ENCODE measurements at places on chromosomes 13 and 19.

DNA sequence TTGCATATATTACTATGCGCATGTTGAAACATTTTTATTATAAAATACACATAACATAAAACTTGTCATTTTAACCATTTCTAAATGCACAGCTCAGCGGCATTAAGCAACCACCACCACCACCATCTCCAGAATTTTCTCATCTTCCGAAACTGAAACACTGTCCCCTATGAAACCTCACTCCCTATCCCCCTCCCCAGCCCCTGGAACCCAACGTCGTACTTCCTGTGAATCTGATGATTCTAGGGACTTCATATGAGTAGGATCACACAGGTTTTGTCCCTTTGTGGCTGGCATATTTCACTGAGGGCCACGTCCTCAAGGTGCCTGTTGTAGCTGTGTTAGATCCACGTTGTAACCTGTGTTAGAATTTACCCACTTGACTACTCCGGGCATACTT lies 716 bp upstream of the MAP2K2 start:
- DNase-seq: no peak

DNA sequence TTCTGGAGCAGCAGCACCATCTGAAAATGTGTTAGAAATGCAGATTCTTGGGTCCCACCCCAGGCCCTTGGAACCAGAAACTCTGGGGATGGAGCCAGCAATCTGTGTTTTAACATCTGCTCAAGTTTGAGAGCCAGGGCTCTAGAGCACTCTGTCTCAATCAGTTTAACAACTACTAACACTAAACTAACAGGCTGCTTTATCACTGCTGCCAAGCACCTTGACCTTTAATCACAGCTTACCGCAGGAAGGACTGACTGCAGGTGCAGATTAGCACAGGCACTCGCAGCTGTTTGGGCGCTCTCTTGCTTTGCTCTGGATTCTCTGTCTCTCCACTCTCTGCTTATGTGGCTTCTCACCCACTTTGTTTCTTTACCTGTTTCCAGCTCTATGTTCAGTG lies 163.5 kb downstream of the MTUS2 start:
- DNase-seq: no peak

GRCh38 chr13:60260440-60260839 lies 96.7 kb upstream of the DIAPH3 start:
- peak; percentile 7 for DNase-seq

- DNase-seq: no peak
These were observed 25.2 kb upstream of the CEACAM1 start for GRCh38 chr19:42553292-42554045.

DNA sequence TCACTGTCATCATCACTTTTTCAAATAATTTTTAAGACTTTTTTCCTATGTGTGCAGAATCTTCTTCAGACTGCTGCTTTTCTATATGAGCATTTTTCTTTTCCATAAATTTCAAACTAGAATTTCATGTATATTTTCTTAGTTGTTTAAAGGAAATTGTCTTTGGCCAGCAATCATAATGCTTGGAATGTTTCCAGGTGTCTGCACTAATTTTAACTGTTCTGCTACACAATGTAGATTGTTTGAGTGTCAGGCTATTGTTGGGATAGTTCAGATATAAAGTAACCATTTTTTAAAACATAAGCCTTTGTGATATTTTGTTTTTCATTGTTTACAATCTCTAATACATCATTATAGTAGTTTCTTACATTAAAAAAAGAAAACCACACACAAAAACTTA lies 1418.5 kb downstream of the EFNB2 start:
- DNase-seq: no peak

GRCh38 chr19:37251308-37252229 lies 33.6 kb downstream of the ZNF383 start:
- DNase-seq: no peak

Data from erythroblast (primary cell).